NCI-H1436 (cell line): ENCODE measurements at places on chromosomes 6 and 20.

DNA sequence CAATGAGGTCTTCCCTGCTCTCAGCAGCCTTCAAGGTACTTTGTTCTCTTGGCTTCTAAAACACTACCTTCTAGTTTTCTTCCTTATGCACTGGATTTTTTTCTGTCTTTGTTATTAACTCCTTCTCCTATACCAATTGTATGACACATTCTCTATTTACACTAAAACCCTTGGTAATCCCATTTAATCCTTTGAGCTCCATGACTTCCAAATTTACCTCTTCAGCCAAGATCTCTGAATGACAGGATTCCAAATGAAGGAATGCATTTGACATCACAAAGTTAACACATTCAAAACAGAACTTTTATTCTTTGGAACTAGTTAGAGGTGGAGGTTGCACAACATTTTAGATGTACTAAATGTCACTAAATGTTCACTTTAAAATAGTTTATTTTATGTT, 86.6 kb upstream of the SAMD5 start:
- DNase-seq: no peak

DNA sequence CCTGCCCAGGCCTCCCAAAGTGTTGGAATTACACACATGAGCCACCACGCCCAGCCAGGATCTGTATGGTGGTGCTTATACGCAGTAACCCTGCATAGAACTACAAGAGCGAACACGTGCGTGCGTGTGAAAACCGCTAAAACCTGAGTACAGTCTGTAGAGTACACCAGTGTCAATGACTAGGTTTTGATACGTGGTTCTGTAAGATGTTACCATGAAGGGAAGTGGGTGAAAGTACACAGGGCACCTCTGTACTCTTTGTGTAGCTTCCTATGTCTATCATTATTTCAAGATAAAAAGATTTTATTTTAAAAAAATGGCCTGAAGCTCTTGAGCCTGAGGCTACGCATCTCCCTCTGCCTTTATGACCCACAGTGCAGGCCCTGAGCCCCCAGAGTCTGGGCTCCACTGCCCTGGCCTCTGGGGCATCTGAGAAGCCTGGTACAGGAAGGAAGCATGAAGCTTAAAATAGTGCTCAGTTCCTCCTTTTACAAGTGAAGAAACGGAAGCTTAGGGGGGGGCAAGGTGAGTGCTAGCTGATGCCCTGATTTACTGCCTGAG, 21.6 kb downstream of the LY86 start:
- DNase-seq: no peak

GRCh38 chr6:39339868-39340550, 17.5 kb upstream of the KCNK16 start:
- DNase-seq: peak; percentile 83

DNA sequence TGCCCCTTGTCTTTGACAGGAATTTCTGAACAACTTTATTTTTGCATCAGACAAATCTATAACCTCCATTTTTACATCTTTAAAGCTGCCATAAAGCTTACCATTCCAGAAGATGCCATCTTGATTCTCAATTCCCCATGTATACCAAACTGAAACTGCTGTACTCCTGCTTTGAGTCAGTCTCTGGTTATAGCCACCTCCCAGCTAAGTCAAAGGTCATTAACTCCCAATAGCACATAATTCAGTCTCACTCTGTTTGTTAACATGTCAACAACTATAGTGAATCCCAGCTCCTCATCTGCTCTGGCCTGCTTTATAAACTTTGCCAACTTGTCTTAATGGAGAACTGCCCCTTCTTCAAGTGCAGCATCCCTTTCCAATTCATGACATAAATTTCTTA, 343.6 kb downstream of the FRK start:
- DNase-seq: no peak
